ENCODE measurements at places on chromosomes 4 and X. TPM values are rescaled to one million over a fixed set of nuclear protein-coding genes. Genes with fewer than 3 reads are reported as not detected.

The HPSE gene
- 7.8 TPM for total RNA-seq

The AKAP14 gene
- total RNA-seq = not detected

The XAGE2 gene
- total RNA-seq = not detected

The CT83 gene
- total RNA-seq = not detected

The GPR50 gene
- not detected for total RNA-seq

DNA sequence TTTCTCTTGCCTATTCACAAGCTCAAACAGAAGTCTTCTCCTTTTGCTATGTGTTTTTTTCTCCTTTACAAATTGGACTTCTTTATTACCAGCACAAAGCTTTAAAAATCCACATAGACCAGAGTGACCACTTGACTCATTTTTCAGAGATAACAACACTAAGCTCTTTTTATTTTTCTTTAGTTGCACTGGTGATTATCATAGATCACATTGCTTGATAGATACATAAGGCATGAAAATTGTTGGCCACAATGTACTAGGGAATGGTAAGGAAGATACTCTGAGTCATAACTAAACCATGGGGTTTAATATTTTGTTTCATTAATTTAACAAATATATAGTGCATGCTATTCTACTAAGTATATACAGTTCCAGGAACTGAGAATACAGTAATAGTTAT lies 159.0 kb downstream of the GASK1B start:
- DNase-seq = no peak

- DNase-seq = no peak
Observed at GRCh38 chr4:6313216-6313615, 43.6 kb downstream of the WFS1 start.

- DNase-seq = no peak
Observed at GRCh38 chrX:16304751-16305150, 137.5 kb downstream of the MAGEB17 start.

DNA sequence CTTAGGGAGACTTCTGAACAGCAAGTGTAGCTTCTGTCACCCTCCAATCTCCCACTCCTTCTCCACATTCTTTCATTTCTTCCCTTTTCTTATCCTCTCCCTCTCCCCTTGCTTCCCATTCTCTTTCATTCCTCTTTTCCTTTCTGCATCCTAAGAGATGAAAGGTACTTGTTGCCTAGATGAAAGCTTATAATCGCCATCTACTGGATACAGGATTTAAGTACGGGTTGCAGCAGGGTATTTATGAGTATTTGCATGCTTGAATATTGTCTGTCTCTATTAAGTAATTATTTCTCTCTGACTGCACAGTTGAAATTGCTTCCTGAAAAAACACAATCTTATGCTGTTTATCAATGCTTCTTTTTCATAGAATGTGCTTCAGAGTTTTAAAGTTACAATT lies 174.0 kb upstream of the TENT5D start:
- DNase-seq = no peak

GRCh38 chr4:15891312-15891711 lies 47.2 kb downstream of the FGFBP1 start:
- no peak for DNase-seq

GRCh38 chr4:176746846-176747245 lies 45.9 kb downstream of the VEGFC start:
- no peak for DNase-seq

DNA sequence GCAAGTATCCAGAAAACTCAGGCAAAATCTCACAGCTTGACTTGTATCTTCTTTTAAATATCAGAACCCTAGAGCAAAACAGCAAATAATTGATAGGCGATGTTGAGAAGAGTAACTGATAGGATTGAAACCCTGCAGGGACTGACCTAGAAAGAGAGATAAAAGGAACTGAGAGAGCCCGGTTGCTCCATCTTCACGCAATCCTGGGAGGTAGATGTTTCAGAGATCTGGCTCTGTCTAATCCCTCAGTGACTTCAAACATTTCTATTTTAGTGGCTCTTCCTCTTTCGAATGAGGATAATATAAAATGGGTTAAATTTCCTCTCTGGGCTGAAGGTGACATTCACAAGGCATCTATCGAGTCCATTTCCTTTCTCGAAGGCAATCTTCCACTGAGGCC lies 39.3 kb upstream of the RPL34 start:
- DNase-seq = no peak

- DNase-seq = no peak
Observed at GRCh38 chr4:66639361-66639760, 905.9 kb downstream of the CENPC start.

DNA sequence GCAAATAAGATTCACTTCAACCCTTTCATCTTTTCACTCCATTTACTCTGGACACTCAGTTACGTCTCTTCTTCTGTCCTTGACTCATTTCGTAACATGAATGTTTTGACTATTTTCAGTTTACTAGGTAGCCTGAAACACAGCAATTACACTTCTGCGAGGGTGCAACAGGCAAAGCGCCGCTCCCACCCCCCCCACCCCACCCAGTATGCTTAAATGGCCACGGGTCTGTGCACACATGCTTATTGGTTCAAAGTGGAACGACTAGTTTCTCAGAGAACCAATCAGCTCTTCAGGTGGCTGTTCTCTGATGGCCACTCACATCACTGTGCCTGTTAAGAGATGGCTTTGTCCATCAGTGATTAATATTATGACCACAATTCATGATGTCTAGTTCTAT lies 3.5 kb downstream of the BEND4 start:
- DNase-seq = no peak

GRCh38 chr4:152935631-152936445 lies at the start of gene FHDC1:
Gene FHDC1 (plus strand): TSS chr4:152936323. CDS start chr4:152943058, 6,735 bp downstream.
- peak; percentile 32 for DNase-seq

GRCh38 chrX:12412561-12412960 lies 274.3 kb downstream of the FRMPD4 start:
- DNase-seq = no peak

All from adrenal gland (tissue), 19 donors.